ENCODE measurements at places on chromosomes 6 and 20.

DNA sequence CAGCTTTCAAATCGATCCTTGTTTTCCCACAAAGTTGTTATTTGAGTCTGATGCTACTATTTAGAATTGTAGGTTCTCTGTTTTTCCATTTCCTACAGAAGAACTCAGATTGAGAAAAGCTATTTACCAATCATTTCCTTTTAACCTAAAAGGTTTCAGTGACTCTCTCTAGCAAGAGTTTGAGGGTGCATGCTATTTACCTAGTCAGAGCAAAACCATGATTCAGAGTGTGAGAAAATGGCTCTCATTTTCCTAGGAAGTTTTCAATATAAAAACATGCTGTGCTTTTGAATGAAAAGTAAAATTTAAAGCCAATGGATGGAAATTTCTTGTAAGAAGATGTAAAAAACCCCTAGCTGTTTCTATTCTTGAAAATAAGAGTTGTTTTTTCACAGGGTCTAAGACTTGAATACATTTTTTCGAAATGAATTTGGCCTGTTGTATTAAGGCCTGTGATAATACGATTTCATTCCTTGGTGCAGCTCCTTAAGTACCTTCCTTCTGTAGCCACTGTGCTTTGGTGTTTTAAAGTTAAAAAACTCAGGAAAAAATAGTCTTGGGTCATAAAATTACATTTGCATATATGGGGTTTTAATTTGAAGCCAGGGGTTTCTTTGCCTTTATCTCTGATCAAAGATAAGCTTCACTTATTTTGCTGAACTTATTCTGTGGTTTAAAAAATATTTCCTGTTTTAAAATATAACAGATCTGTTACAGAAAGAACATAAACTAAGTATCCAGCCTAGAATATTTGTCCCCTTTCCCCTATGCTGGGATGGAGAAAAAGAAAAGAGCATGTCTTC lies 18.0 kb upstream of the RSPH3 start:
- no peak for DNase-seq

GRCh38 chr6:110188791-110189190 lies 8.6 kb downstream of the CDC40 start:
- DNase-seq = no peak

GRCh38 chr6:40807484-40807883 lies 220.3 kb upstream of the LRFN2 start:
- no peak for DNase-seq

- DNase-seq = no peak
These were observed 57.0 kb upstream of the PREP start for GRCh38 chr6:105459864-105460263.

DNA sequence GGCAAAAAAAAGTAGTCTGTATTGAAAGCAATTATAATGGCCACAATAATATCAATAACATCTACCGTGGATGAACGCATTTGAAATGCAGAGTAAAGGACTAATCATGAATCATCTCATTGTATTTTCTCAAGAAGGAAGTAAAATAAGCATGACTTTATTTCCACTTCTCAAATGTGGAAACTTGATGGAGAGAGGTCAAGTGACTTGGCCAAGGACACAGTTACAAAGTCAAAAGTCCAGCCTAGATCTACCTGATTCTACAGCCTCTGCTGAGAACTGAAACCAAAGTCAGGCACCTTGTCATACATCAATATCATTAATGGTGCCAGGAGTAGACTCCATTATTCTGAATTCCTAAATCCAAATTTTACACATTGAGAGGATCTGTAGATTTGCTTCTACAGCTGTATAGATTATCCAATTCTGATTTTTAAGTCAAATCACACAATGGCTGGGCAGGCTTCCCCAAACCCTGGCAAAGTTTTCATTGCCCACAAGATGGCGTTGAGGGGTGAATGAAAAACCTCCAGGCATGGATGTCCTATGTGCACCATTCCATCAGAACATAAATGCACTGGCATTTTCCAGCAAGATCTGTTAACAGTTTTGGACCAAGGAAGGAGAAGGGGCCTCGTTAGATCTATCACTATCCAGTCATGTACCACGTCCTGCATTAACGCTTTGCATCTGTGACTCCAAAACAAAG lies 423.1 kb downstream of the MAFB start:
- no peak for DNase-seq

DNA sequence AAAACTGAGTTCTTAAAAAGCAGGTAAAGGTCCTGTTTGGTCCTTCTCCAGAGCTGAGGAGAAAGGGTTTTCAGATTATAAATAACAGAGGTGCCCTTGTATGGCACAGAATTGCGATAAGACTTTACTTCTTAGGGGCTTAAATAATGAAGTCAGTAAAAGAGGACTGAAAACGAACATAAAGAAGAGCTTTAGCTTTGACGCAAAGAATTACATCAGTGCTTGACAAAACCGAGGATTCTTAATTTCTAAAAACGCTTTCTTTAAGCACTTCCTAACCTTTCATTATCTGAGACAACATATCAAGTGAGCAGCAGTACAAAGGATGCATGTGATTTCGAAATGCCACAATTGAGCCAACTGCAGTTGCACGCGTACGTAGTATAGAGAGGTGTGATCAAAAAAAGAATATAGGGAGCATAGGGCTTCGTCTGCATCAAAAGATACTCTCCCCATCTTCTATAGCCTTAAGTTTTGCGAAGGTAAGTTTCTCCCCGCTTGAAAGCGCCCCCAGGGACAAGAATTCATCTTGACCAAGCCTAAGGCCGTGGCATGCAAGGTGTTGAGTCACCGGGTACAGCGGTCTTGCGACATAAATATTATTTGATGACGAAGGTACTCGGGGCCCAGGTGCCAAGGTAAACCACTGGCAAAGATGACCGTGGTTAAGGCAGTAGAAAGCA lies 778 bp upstream of the LOC128125822 start:
- peak; percentile 41 for DNase-seq

GRCh38 chr6:42726485-42727086 lies 4.2 kb upstream of the PRPH2 start:
- DNase-seq = peak; percentile 57

DNA sequence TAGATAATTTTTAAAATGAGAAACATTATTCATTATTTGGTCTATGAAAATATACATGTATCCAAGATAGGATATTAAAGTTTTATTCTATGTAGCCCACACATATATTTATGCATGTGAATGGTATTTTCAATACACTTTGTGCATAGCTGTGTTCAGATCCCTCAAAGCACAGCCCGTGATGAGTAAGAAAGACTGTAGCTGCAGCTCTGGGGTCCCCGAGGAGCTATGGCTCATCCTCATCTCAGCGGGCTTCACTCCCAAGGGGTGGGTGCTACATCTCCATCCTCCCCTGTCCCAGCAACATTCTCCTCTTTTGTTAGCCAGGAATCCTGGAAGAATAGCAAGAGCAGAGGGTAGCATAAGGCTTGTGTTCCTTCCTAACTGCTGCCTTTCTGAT lies 130.8 kb downstream of the SAMD5 start:
- DNase-seq = no peak

DNA sequence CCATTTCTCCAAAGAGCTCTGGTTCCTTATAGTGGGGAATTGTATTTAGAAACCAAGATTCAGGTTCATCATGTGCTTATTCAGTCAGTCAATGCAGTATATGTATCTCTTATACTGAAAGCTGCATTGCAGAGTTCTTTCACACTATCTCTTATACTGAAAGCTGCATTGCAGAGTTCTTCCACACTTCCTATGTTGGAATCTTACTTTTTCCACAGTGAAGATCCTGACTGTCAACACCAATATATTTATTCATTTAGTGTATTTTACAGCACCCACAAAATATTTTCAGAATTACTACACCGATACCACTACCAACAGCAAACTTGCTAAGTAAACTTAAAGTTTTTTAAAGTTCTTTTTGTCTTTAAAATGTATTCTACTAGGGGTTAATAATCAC lies 349.3 kb upstream of the MMS22L start:
- DNase-seq = no peak

DNA sequence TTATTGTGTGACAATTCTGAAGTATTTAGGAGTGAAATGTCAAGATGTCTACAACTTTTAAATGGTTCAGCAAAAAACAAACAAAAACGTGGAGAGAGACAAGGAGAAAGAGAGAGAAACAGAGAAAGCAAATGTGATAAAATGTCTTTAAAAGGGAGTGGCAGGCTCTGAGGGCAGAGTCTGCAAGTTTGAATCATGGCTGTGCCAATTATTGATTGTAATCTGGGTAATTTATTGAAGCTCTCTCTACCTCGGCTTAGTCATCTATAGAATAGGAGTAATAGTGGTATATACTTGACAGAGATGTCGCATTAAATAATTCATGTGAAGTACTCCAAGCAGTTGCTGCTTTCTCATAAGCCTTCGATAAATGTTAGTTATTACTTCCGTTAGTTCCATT lies 61.3 kb upstream of the ARID1B start:
- DNase-seq = no peak

DNA sequence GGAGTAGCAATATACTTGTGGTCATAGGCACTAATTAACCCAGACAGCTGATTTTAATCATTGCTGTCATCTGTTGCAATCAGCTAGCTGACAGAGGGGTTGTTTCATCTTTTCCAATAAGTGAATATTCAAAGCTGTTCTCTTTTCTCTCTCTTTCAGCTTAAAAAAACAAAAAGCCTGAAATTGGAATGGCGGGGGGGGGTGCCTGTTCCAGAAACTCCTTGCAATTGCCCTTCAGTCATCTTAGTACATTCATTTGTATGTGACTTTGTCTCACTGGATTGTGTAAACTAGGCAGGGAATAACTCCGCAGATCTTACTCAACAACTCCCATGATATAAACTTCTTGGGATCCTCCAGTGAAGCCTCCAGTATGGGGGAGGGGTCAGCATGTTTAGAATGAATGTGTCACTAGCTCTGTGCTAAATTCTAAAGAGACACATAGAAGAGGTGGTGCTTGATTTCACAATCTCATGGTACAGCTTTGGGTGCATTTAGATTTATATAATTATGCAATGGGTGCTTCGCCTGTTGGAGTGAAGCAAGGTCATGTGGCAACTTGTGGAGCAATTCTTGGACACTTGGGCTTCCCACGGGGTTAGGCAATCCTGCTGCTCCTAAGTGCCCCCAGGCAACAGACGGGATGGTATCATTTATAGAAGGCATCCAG lies 40.1 kb downstream of the SLC24A3 start:
- DNase-seq = no peak

DNA sequence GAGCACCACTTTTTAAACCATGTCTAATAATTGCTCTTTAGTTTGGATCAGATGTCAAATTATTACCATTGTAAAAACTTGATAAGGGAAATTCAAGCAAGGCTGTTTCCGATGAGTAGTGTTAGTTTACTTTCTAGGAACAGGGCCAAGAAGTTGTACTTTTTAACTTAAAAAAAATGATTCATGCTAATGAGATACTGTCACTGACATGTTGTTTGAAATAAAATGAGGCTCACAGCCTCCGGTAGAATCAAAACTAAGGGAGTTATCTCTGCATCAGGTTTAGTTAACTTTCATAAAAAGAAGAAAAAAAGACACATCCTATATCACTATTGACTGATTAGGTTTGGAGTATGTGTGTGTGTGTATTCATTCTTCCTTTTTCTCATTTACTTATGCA lies 55.2 kb upstream of the SUPT3H start:
- DNase-seq = no peak

- no peak for DNase-seq
These were observed 951 bp downstream of the FOXP4 start for GRCh38 chr6:41546866-41547798.

Measured in activated T-helper 9 cell treated with anti-CD3 and anti-CD28 coated beads, Interleukin-2, amount 50 U/mL, for 16 hours (primary cell).